ENCODE measurements at places on chromosomes 1 and 21.

DNA sequence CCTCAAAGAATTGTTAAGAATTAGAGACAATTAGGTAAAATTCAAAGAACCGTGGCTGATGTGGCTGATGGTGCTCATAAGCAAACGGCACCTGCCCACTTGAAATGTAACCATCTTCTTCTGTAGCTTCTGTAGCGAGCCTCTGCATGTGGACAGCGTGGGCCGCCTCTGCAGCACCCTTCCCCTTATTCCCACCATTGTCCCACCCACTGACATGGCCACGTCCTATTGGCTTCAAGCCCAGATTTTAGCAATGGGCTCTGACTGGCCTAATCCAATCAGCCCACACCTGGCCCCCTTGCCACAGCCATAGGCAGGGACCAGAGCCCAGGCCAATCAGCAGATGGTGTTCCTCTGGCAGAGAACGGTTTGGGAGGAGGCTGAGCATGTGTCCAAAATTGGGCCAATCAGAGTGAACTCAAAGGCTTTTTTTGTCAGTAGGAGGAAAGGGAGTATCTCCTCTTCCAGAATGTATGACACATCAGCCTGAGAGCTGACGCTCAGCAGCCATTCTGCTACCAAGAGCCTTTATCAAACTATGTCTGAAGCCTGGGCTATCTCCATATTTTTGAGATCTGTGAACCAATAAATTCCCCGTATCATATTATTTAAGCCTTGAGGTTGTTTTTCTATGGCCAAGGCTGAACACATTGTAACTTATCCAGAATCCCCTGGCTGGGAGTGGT lies 518.5 kb downstream of the SMYD3 start:
- peaks cover 3% of the 10 kb centered on the region for H3K4me1 ChIP-seq
- H3K4me3 ChIP-seq, result no peak overlapping the region
- H3K27ac ChIP-seq, result no peak overlapping the region
- no peaks in the 10 kb centered on the region for H3K36me3 ChIP-seq

GRCh38 chr1:1678581-1679380 lies 13.8 kb downstream of the SLC35E2B start:
- peaks cover 14% of the 10 kb centered on the region for H3K36me3 ChIP-seq
- H3K27me3 ChIP-seq, result no peaks in the 10 kb centered on the region
- H3K27ac ChIP-seq, result peak overlapping the region; percentile 91

- H3K4me1 ChIP-seq, result no peaks in the 10 kb centered on the region
- no peak overlapping the region for H3K27ac ChIP-seq
- no peak overlapping the region for H3K4me3 ChIP-seq
- peaks cover 11% of the 10 kb centered on the region for H3K36me3 ChIP-seq
Measured at GRCh38 chr21:44323591-44323990, 15.6 kb downstream of the CFAP410 start.

- peaks cover 13% of the 10 kb centered on the region for H3K4me1 ChIP-seq
- no peak overlapping the region for H3K27ac ChIP-seq
- no peak overlapping the region for H3K4me3 ChIP-seq
- H3K27me3 ChIP-seq, result peaks cover 3% of the 10 kb centered on the region
- DNase-seq, result no peak
Measured at GRCh38 chr1:178973652-178974101, 52.0 kb upstream of the FAM20B start.

DNA sequence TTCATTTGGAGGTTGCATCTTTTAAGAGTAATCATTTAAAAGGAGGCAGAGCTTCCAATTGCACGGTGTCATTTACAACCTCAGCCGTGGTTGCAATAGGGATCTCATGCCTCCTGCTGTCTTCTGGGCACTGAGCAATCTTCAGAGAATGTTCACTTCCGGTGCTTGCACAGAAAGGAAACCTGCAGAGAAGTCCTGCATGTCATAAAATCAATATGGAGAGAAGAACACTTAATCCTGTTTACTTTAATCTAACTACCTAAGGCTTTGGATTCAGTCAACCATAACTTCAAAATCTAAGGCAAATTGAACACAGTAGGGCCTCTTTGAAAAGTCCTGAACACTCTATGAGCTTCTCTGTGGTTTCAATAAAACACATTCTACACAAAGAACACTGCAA lies 11.3 kb upstream of the MAP10 start:
- H3K36me3 ChIP-seq, result no peaks in the 10 kb centered on the region
- H3K4me1 ChIP-seq, result peaks cover 14% of the 10 kb centered on the region
- H3K27me3 ChIP-seq, result peaks cover 8% of the 10 kb centered on the region
- no peak overlapping the region for H3K27ac ChIP-seq
- no peak for DNase-seq

DNA sequence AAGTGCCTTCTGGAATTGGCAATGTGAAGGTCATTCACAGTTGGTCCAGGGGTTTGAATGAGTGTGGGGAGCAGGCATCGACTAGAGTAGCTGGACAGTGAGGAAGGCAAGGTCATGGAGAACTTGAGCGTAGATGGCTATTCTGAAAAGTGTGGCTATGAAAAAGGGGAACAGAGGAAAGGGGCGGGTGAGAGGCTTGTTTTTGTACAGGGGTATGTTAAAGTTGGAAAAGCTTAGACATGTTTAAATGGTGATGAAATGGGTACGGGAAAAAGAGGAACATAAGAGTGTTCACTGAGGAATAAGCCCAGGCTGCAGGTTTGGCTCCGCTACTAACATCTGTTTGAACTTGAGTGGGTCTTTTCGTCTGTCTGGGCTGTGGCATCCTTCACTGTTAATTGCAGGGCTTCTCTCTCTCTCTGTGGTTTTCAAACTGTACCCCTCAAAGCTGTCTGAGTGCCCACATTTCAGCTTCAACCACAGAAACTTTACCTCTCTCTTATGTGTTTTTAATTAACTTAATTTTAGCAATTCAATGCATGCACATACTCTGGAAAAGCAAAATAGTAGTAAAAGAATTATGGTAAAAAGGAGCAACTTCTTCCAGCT lies 70.8 kb upstream of the COA6 start:
- H3K27me3 ChIP-seq, result peaks cover 19% of the 10 kb centered on the region
- H3K27ac ChIP-seq, result no peak overlapping the region
- no peaks in the 10 kb centered on the region for H3K36me3 ChIP-seq

DNA sequence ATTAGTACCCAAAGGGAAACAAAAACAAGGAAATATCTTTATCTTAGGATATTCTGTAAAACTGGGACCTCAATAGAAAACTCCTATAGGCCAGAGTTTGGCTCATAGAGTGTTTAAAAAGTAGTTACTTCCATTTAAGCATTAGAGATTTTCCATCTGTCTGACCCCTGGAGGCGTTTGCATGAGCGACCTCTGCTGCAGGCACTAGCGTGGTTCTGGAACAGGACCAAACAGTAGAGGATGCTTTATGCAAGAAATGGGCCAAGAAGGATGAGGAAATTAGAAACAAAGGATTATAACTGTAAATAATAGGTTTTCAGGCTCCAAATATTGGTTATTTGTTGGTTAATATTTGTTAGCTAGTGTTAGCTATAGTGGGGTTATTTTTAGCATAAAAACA lies 5.7 kb downstream of the ZBTB40 start:
- peaks cover 13% of the 10 kb centered on the region for H3K4me1 ChIP-seq
- H3K4me3 ChIP-seq, result no peak overlapping the region
- no peak for DNase-seq
- H3K27me3 ChIP-seq, result no peaks in the 10 kb centered on the region
- H3K27ac ChIP-seq, result no peak overlapping the region
- H3K36me3 ChIP-seq, result no peaks in the 10 kb centered on the region

GRCh38 chr1:157496121-157496526 lies 56.2 kb downstream of the FCRL5 start:
- H3K27ac ChIP-seq, result no peak overlapping the region
- peaks cover 13% of the 10 kb centered on the region for H3K27me3 ChIP-seq
- no peak overlapping the region for H3K4me3 ChIP-seq
- H3K4me1 ChIP-seq, result peaks cover 1% of the 10 kb centered on the region

DNA sequence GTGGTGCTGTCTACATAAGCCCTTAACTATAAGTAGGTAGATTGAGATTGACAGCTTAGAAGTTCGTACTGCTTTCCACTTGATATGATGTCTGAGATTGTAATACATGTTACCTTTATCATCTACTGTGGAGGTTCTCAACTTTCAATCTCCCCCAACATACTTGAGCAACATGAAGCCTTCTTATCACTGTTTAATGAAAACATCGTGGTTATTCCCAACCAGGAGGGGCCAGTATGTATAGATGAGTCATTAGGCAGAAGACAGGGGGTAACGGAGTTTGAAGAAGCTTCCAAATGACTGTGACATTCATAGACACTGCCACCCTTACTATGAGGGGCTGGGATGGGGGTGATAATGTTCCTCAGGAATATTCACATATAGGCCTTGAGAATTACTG lies 36.0 kb downstream of the CENPF start:
- no peaks in the 10 kb centered on the region for H3K27me3 ChIP-seq
- peak overlapping the region; percentile 16 for H3K4me3 ChIP-seq
- DNase-seq, result no peak

- DNase-seq, result no peak
- no peaks in the 10 kb centered on the region for H3K27me3 ChIP-seq
- H3K4me3 ChIP-seq, result no peak overlapping the region
- H3K36me3 ChIP-seq, result no peaks in the 10 kb centered on the region
Measured at GRCh38 chr1:71312545-71312944, 231.7 kb upstream of the ZRANB2 start.

DNA sequence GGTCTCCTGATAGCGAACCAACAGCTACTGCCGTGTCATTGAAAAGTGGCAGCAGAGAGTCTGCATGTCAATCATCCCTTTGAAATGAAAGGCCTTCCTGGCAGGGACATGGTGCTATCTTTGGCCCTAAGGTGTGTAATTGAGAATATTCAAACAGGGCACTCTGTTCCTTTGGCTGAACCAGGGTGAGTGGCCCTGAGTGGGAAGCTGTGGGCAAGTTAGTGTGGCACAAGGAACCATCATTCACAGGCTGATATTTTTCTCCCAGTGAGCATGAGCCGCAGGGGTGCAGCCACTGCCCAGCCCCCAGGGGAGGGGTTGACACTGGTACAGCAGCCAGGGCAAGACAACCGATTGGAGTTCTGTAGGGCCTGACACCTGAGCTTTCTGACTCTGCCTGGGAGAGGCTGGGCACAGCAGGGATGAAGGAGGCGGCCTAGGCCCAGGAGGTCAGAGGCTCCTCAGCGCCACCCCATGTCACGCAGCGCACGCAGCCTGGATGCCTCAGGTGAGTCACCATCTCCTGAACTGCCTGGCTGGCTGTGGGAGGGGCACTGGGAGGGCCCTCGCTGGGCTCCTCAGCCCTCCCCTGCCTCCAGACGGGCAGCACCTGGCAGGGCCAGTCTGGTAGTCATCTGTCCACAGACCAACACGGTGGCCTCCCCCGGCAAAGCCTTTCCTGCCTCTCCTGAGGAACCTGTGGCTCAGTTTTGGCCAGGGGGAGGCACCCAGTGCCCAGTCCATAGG lies 13.2 kb downstream of the QSOX1 start:
- no peaks in the 10 kb centered on the region for H3K27me3 ChIP-seq
- DNase-seq, result no peak
- peaks cover 8% of the 10 kb centered on the region for H3K4me1 ChIP-seq
- H3K4me3 ChIP-seq, result no peak overlapping the region
- H3K36me3 ChIP-seq, result no peaks in the 10 kb centered on the region
- no peak overlapping the region for H3K27ac ChIP-seq

DNA sequence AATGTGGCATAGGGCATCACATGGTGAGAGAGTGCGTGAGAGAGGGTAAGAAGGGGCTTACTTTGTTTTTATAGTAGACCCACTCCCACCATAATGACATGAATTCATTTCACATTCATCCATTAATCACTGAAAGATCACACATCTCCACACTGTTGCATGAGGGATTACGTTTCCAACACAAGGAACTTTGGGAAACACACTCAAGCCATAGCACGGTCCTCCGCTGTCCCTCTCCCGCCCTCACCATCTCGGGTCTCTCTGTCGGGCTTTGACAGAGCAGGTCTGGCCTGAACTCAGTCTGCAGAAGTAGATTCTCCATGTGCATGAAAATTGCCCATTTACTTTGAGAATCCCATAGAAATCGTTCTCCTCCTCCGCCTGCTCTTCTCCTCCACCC lies 312.2 kb downstream of the MATN1 start:
- no peaks in the 10 kb centered on the region for H3K27me3 ChIP-seq
- DNase-seq, result peak; percentile 2
- H3K36me3 ChIP-seq, result no peaks in the 10 kb centered on the region
- no peak overlapping the region for H3K27ac ChIP-seq
- no peaks in the 10 kb centered on the region for H3K4me1 ChIP-seq

Measured in T-helper 2 cell treated with Interferon-gamma antibody and Interleukin-4, amounts not matched to agents 5 μg/mL and 100 μg/mL, for 36 hours (primary cell).